Stimulated activated CD8-positive, alpha-beta memory T cell treated with anti-CD3 and anti-CD28 coated beads, Interleukin-4, amount 100 ng/mL, for 4 hours (primary cell): ENCODE measurements at places on chromosomes 4 and X.

GRCh38 chr4:13957871-13958270, 330.3 kb upstream of the BOD1L1 start:
- no peak for DNase-seq

GRCh38 chr4:16082041-16082425, 1.8 kb downstream of the PROM1 start:
- DNase-seq = no peak

- no peak for DNase-seq
These were observed 81.0 kb downstream of the SHROOM2 start for GRCh38 chrX:9867226-9867625.

- no peak for DNase-seq
These were observed 28.1 kb downstream of the SPANXC start for GRCh38 chrX:141214196-141214595.

DNA sequence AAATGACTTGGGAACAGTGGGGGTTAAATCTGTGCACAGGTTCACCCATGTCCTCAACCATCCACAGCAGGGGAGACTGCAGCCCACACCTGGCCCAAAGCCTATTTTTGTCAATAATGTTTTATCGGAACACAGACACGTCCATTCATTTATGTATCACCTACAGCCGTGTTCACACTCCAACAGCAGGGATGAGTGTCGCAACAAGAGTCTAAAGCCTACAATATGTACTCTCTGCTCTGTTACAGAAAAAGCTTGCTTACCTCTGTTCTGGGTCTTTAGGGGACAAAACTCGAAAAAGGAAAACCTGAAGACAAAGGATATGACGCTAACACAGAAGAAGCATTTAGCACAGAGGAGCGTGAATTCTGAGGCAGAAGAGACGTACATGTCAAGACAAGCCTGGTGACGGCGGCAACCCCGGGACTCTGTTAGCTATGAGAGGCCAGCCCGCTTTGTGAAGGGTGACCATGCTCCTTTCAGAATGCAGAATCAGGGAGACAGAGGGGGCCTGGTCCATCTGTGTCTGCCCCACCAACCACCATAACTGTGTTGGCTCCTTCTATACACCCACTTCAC, 45.5 kb downstream of the AFAP1 start:
- no peak for DNase-seq

DNA sequence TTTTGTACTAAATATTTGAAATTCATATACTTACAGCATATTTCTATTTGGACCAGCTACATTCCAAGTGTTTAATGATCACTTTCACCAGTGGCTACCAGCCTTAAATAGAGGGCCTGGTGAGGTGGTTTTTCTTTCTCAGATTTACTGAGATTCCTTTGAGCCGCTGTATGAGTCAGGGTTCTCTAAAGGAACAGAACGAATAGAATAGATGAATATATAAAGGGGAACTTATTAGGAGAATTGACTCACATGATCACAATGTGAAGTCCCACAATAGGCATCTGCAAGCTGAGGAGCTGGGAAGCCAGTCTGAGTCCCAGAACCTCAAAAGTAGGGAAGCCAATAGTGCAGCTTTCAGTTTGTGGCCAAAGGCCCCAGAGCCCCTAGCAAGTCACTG, 146.2 kb upstream of the TLL1 start:
- DNase-seq = no peak

GRCh38 chr4:139761461-139761860, 95.8 kb downstream of the MGST2 start:
- no peak for DNase-seq

GRCh38 chr4:48079972-48080391, 54.1 kb downstream of the TXK start:
- DNase-seq = no peak

DNA sequence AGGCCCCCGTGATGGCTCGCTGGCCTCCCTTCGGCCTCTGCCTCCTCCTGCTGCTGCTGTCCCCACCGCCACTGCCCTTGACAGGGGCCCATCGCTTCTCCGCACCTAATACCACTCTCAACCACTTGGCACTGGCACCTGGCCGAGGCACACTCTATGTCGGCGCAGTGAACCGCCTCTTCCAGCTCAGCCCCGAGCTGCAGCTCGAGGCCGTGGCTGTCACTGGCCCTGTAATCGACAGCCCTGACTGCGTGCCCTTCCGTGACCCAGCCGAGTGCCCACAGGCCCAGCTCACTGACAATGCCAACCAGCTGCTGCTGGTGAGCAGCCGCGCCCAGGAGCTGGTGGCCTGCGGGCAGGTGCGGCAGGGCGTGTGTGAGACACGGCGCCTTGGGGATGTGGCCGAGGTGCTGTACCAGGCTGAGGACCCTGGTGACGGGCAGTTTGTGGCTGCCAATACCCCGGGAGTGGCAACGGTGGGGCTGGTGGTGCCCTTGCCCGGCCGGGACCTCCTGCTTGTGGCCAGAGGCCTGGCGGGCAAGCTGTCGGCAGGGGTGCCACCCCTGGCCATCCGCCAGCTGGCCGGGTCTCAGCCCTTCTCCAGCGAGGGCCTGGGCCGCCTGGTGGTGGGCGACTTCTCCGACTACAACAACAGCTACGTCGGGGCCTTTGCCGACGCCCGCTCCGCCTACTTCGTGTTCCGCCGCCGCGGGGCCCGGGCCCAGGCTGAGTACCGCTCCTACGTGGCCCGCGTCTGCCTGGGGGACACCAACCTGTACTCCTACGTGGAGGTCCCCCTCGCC, 3.0 kb downstream of the PLXNB3 start:
- no peak for DNase-seq

DNA sequence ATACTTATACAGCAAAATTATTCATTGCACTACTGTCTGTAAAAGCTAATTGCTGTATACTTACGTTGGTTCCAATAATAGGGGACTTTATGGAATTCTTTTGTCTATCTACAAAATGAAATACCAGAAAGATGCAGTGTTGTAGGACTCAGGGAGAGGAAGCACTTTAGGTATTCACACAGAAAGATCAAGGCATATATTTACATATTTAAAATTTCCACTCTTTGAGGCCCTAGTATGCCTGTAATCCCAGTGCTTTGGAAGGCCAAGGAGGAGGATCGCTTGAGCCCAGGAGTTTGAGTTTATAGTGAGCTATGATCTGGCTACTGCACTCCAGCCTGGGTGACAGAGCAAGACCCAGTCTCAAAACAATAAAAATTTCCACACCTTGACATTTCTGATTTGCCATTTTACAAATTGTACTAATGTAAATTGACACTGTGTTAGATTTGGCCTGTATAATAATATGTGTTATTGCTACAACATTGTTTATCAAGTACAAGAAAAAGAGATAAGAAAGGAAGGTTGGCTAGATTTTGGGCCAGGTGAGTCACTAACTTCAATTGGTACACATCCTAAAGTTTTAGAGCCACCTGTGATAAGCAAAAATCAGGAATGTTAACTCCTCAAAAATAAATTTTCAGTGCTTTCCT, 35.1 kb downstream of the ADGRA3 start:
- no peak for DNase-seq

- DNase-seq = peak; percentile 73
These were observed at the start of gene ERCC6L for GRCh38 chrX:72238721-72239475. ERCC6L (minus strand) TSS chrX:72239027; CDS start chrX:72238911, 116 bp downstream.

DNA sequence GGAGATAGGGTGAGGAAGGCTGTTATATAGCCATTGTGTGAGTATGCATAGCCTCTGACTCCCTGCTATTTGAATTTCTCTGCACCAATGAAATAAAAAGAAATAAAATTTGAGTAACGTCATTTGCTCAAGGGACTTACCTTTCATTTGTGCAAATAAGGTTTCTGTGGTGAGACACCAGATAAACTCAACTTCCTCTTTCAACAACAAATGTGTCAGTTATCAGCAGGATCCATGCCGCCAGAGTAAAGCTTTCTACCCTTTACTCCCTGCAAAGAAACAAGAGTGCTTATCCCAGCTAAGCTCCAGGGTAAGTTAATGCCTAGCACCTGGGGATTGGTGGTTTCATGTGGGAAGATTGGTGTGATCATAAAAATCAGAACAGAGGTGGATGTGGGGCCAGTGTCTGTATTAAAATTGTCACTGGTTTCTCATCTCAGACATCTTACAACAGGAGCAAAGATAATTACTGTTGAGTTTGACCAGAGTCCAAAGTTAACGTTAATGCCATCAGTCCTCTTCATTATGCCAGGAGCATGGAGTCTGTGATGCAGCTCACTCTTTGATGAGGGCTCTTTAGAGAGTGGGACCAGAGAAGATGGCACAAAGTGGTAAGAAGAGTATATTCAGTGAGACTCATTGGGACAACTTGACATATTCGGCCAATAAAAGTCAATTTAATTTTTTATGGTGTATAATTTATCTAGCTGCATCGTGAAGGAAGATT, at the start of gene P2RY10:
Gene P2RY10, plus strand, starts transcription at position 206 of the 727 bp plus-strand sequence. CDS start 15,130 bp downstream, outside the sequence.
- DNase-seq = no peak

DNA sequence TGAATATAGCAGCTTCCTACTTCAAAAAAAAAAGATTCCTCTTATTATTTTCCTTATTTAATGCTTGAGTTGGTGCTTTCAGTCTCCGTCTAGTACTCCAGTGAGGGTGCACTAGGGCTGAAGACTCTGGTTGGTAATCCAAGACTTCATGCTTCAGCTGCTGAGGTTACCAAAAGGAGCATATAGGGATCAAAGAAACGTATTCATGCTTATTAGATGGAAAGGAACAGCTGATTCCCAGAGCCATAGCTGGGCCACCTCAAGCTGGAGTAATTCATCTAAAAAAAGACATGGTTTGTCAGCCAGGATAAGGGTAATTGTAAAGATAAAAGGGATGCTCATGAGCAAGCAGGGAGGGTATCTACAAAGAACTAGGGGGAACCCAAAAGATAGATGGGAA, 131.7 kb upstream of the FAM47B start:
- DNase-seq = no peak

DNA sequence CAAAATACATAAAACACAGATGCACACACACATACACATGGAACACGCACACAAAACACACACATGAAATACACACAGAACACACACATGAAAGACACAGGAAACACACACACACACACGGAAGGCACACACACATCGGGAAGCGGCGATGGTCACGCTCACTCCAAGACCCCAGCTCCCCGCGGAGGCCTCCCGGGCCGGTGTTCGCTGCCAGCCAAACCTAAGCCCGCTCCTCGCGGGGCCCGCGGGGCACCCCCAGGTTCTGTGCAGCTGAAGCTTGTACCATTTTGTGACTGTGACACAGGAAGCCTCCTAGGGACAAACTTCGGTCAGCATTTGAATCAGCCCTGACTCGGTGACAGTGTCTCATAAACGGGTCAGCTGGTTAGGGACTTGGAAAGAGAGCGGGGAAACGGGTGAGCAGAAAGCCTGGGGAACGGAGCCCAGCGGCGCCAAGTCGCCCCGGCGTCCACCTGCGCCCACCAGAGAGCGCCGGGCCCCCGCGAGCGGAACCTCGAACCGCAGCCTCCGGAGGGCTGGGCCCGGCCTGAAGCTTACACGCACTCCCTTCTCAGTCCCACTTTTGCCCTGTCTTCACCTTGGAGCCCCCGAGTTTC, 32.1 kb downstream of the F11 start:
- no peak for DNase-seq

DNA sequence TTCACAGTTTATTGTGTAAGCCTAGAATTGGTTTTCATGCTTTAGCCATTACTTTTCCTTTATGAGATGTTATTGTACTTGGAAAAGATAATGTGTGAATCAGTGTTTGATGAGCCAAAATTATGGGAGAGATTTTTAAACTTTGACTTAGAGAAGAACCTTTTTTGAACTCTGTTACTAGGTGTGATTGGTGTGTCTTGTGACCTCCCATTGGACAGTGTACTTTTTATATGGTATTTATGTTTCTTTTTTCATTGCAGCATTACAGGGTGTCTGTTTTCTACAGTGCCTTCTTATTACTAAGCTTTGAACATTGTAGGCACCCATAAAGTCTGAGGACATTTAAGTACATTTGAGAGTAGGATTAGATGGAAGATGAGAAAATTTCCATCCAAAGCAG, 91.1 kb downstream of the SLC4A4 start:
- DNase-seq = no peak

- DNase-seq = no peak
These were observed 45.9 kb downstream of the USP11 start for GRCh38 chrX:47278691-47279090.
